ENCODE measurements at places on chromosomes 2 and 18.

DNA sequence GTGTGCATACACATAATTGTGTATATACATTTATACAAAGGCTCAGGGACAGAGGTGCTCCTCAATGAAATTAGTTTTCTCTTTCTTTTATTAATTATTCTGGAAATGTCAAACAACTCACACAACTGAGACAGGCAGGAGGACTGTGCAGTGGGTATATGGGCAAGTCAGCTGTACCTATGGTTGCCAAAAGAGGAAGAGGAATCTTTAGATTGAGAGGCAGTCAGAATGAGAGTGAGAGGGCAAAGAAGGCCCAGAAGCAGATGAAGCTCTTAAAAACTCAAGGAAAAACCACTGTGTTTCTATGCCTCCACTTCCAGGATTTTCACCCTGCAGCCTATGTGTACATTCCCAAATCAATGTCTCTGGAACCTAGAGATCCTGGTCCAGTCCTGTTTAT is 79.1 kb downstream of the CACNB4 start:
- DNase-seq = no peak

DNA sequence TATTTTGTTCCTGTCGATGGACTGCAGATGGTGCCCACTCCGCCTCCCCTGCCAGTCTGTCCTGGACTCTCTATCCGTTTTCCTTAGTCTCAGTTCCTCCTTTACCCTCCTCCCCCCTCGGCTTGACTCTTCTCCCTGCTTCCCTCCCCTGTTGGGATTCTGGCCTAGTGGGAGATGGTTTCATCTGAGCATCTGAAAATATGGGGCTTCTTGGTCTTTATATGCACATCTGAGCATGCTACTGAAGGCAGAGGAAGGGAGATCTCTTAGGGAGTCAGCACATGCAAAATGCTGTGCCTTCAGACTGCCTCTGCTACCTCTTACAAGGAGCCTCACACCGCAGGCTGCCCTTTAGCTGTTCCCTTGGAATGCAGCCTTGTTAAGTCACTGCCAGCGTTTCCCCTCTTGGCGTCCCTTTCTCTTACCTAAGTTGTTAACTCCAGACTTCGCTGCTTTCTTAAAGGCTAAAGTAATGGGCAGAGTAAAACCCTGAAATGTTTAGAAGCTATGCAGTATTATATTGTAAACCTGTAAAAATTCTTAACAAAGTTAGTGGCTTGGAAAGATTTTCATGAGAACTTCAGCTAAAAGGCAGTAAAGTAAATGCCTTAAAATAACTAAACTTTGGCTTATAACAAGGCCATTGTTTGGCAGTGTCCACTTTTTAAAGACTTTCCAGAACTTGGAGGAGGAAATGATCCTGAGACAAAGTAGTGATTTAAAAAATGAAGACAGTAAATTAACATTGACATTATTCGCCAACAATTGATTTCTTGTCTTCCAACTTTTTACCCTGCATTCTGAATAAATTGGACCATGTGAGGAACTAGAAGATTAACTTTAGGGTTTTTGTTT is 49.8 kb downstream of the LDLRAD4 start:
- no peak for DNase-seq

- DNase-seq = no peak
Observed at GRCh38 chr2:76075126-76075525, 364.4 kb upstream of the GCFC2 start.

DNA sequence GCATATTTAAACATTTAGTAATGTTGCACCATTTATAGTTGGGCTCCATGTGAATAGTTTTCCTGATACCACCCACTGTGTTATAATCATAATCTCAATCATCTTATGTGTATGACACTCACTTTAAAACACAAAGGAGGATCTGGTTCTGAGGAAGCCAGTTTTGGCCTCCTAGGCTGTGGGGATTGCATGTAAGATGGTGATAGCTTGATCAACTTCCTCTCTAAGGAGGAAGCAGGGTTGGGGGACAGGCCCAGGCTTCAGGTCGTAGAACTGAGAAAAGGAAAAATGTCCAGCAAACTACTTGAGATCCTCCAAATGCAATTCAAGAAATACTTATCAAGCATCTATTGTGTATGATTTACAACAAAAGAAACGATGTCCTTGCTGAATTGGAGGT is 4.9 kb upstream of the PPM1B start:
- DNase-seq = no peak

GRCh38 chr2:73933194-73933593 is 6.5 kb downstream of the DGUOK start:
- no peak for DNase-seq

DNA sequence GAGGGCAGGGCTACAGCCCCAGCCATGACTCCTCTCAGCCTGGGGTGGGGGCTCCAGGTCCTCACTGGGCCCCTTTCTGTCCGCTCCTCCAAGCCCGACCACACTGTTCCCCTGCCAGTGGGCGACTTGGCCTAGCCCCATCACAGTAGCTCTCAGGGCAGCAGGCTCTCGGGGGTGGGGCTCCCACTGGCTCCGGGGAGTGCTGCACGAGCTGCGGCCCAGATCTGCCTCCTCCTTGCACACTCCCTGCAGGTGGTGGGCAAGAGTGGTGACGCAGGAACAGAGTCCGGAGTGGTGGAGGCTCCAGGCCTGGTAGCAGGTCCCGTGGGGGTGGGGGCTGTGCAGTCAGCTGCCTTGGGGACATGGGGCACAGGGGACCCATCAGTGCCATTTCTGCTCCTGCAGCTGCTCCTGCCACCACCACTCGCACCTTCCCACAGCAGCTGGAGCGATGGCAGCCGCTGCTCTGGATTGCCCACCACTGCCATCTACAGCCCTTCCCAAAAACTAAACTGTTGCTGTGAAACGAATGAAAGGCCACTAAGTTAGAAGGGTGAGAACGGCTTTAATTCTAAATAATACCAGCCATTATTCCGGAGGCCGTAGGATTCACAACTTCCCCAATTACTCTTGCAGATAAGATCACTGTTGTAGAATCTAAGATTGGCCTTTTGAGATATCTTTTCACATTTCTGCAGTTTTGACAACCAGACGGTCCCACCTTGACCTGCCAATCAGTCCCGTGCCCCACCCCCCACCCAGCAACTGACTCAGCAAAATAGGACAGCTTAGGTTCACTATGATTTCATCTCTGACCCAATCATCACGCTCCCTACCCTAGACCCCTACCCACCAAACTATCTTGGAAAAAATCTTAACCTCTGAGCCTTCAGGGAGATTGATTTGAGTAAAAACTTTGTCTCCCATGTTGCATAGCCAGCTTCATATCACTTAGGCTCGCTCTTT is 530.2 kb downstream of the DCC start:
- no peak for DNase-seq

DNA sequence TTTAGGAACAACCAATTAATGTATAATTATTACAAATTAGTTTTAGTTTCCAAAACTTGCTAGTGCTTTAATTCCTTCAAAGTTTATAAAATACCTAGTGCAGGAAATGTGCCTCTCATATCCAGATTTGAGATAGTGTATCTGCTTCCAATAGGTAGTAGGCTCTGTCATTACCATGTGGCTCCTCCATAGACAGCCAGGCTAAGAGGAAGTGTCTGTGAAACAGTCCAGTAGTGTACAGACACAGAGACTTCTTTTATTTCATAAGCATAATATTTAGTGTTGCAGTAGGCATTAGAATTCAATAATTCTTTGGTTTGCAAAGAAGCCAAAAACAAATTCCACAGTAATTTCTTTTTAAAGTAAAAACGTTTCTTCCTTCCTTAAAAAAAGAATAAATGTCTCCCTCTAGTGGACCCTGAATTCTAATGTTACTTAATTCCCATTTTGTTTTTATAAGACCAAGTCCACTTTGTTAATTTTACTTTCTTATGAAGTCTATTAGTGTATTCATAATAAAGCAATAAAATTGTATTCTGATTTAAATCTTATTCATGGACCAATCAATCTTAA is 101.2 kb downstream of the NEB start:
- peak; percentile 45 for DNase-seq

DNA sequence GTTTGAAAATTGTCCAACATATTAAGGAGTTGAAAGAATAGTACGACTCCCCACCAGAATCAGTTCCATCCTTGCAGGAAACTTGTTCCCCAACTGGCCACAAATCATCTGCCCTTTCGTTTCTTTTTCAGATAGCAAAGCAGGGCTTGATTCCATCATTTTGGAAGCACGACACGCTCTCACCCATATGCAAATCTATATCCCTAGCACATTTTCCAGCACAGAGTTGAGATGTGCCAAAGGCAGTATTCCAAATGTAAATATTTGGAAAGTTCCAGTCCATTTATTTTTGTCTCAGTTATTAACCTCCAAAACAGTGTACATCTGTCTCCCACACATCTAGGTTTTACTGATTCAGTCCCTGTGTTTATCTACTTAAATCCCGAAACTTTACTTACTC is 128.8 kb upstream of the BCL2L11 start:
- DNase-seq = no peak

DNA sequence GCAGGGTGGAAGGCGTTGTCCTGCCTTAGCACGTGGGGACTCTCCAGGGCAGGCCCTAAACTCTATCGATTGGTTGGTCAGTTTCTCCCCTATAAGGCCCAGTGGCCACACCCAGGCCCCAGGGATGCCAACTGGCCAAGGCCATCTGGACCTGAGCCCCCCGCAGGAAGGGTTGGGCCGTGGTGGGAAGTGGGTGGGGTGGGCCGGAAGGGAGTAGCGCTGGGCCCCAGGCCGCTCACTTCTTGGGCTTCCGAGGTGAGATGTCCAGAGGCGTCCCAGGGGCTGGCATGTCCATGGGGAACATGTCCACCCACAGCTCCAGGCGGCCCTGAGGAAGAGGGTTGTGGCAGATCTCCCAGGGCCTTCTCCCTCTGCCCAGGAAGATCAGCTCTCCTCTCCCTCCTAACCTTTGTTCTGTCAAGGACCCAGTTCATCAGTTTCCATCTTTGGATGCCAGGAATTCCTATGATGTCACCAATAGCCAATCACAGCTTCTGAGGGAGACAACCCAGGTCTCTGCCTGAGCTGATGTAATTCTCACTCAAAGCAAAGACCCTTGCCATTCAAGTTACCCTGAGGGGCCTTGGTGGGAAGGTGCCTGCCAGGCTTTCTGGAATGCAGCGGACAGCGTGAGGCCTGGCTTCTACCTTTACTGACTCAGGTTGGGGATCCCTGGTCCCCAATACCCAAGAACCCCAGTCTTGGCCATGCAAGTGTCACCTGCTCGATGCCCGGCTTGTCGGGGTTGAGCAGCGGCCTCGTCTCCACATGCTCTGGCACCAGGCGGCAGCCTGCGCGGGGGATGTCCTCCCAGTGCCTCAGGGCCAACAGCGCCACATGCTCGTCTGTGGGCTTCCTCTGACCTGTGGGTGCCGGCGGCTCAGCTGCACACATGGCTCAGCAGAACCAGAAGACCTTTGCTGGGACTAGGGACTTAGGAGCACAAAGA is 14.4 kb downstream of the OTOF start:
- DNase-seq = no peak

DNA sequence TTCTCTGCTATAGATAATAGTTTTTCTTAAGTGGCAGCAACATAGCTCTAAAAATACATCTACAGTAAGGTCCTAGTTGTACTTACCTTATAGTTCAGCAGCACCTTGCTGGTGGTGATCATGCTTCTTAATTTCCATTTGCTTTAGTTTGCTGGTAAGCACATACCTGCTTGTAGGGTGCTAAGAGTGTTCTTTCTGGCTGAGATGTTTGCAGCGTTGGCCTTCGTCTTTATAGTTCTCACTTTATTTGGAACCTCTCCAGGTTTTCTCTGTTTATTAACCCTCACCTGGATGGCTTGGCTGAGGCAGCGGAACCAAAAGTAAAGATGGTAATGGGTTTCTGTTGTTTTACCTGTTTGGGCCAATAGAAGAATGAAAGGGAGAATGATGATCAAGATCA is 123.6 kb upstream of the EFEMP1 start:
- no peak for DNase-seq

DNA sequence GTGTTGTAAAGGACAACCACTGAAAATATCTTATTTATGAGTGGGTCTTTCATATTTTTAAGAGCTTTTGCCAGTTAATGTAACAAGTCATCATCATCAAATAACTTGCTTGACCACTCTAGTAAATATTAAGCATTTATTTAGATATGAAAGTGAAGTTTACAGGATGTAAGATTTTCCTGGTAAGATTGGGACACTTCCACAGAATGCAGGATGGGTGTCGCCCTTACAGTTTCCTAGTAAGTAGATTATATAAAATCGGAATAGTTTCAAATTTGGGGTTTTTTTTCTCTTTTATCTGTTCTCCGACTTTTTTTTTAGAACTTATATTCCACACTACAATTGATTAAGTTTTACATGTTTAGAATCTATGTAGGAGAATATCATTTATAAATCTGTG is 14.8 kb upstream of the SLC40A1 start:
- DNase-seq = peak; percentile 89

- no peak for DNase-seq
Observed at GRCh38 chr2:241219030-241219382, 30.5 kb downstream of the ANO7 start.

DNA sequence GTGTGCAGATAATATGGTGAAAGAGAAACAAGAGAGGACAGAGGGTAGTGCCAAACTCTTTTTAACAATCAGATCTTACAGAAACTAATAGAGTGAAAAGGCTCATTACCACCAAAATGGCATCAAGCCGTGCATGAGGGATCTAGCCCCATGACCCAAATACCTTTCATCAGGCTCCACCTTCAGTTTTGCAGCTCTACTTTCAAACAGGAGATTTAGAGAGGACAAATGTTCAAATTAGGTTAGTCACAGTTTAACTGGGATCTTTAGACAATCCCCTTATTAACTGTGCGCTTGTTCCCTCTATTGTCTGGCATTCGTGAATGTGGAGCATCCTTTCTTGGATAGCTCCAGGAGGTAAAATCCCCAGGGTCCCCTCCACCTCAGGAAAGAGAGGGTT is 1209.3 kb upstream of the CHAC2 start:
- no peak for DNase-seq

GRCh38 chr2:180003559-180003958 is 3.5 kb downstream of the CWC22 start:
- DNase-seq = no peak

- no peak for DNase-seq
Observed at GRCh38 chr2:186594001-186594722, 4.3 kb downstream of the ITGAV start.

- no peak for DNase-seq
Observed at GRCh38 chr2:127634066-127634617, 11.8 kb upstream of the GPR17 start.

- DNase-seq = no peak
Observed at GRCh38 chr2:203649176-203649814, 57.1 kb upstream of the CD28 start.

DNA sequence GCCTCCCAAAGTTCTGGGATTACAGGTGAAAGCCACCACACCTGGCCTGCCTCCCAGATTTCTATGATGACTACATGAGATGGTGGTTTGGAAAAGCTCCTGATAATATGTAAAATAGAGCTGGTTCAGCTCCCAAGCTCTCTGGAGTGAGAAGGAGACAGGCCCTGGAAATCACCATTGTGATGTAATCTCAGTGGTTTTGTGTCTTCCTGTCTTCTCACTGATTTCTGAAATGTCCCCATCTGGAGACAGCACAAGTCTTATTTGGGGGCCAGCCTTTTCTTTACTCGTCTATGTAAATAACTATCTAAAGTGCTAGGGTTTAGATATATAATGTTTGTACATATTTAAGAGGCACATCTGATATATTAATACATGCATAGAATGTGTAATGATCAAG is 64.0 kb downstream of the CCNT2 start:
- no peak for DNase-seq

Data from hematopoietic multipotent progenitor cell treated with erythropoietin and hydrocortisone succinate and interleukin-3 and kit ligand, for 8 days (in vitro differentiated cells).